Activated T-helper 17 cell treated with anti-CD3 and anti-CD28 coated beads, Interleukin-2, amount 50 U/mL, for 72 hours (primary cell): ENCODE measurements at places on chromosomes 4 and X.

- no peak for ATAC-seq
These were observed 29.4 kb upstream of the NDP start for GRCh38 chrX:44002567-44002966.

GRCh38 chrX:55593296-55593695 is 29.9 kb upstream of the FOXR2 start:
- no peak for ATAC-seq

GRCh38 chrX:153561337-153561736 is 37.6 kb downstream of the CCNQ start:
- no peak for ATAC-seq

DNA sequence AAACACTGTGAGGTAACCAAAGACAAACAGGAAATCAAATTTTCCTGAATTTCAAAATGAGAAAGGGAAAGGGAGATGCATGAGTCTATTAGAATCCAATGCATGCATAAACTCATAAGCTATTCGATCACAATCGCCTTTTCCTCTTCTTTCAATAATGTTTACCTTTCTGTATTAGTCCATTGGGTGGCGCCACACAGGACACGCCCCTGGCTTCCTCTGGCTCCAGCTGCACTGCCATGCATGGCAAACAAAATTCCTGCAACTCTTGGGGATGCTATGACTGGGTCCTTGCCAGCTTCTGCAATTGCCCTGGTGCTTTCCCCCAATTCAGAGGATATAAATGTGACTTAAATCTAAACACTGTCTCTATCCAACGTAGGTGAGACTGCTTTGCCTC is 424.5 kb upstream of the PCDH7 start:
- no peak for ATAC-seq

- no peak for ATAC-seq
These were observed 169.4 kb downstream of the GLUD2 start for GRCh38 chrX:121216641-121217374.

- ATAC-seq, result no peak
These were observed 494.6 kb downstream of the MAGEE1 start for GRCh38 chrX:76922100-76922499.

GRCh38 chr4:113131621-113132020 is 82.2 kb downstream of the ANK2 start:
- ATAC-seq, result no peak

DNA sequence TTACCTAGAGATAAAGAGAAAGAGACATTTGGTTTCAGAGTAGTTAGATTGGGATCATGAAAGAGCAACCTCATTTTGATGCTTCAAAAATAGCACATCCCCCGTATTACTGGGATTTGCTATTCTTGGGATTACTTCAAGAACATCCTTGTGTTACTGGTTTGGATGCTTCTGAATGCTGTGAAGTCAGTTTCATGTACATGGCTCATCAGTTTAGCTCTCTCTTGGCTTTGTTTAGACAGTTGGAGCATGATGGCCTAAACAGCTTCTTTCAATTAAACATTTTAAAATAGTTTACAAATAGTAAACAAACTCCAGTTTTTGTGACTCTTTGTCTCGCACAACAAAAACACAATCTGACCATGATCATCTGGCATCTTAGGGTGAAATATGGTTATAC is 23.9 kb downstream of the HTT start:
- no peak for ATAC-seq

GRCh38 chr4:71187404-71188155 is 151.2 kb upstream of the SLC4A4 start:
- peak; percentile 50 for ATAC-seq

DNA sequence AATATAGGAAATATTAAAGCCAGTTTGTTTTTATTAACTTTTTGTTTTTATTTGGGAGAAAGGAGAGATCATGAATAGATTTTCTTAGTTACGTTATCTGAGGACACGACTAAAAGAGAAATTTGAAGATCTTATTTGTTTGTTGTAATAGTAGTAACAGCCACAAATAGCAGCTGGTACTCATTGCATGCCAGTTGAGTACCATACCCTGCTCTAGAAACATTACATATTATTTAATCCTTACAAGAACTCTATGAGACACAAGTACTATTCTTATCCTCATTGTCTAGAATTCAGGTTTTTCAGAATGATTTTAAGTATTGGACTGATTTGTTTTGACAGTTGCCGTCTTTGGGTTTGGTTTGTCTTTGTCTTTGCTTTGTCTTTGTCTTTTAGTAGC is 31.8 kb downstream of the USP53 start:
- no peak for ATAC-seq

DNA sequence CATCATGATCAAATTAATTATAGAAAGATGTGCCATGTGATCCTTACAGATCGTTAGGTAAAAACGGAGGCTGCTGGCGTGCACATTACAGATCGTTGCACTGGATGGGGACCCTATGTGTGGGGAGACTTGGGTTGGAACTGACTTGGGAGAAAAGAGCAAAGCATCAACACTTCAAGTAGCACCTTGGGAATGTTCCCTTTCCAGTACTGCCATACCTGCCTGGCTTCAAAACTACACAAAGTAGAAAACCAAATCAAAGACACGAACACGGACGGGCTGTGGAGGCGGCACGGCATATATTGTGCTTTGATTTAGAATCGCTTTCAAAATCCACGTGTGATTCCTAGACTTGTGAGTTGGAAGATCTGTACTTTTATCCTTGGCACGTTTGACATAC is 898 bp downstream of the CMC4 start:
- ATAC-seq, result no peak

DNA sequence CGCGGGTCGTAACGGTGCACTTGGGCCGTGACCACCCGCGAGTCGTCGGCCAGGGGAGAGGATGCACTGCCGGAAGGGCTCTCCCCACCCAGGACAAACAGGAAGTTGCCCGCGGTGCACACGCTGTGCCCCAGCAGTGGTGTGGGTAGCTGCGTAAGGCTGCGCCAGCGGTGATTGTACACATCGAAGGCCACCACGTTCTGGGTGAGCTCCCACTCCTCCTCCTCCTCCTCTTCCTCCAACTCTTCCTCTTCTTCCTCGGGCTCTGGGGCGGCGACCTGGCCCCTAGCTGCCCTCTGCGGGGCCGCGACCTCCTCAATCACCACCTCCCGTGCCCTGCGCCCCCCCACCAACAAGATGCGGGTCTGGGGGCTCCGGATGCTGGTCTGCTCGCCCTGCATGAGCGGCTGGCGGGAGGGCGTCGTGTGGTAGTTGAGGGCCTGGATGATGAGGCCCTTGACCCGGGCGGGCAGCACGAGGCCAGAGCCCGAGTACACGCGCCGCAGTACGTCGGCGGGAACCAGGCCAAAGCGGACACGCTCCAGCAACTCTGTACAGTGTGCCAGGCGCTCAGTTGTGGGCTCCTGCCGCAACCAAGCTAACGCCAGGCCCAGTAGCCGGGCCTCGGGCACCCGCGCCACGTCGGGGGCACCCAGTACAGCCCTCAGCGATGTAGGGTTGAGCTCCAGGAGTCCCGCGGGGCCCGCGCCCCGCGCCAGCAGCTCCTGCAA is 1.4 kb downstream of the KLHL34 start:
- ATAC-seq, result no peak

DNA sequence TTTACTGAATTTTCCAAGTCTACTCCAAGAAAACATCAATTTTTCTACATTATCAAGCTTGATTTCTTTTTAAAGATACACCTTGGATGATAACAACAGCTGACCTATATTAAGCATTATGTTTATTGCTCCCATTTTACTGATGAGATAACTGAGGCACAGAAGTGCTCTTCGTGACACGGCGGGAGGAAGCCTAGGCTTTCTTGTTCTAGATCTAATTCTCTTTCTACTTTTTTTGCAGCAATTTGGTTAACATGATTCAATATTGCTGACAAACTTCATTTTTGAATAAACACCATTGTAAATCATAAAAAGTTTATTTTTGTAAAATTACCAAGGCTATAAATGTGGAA is 33.8 kb downstream of the BBS12 start:
- ATAC-seq, result no peak

DNA sequence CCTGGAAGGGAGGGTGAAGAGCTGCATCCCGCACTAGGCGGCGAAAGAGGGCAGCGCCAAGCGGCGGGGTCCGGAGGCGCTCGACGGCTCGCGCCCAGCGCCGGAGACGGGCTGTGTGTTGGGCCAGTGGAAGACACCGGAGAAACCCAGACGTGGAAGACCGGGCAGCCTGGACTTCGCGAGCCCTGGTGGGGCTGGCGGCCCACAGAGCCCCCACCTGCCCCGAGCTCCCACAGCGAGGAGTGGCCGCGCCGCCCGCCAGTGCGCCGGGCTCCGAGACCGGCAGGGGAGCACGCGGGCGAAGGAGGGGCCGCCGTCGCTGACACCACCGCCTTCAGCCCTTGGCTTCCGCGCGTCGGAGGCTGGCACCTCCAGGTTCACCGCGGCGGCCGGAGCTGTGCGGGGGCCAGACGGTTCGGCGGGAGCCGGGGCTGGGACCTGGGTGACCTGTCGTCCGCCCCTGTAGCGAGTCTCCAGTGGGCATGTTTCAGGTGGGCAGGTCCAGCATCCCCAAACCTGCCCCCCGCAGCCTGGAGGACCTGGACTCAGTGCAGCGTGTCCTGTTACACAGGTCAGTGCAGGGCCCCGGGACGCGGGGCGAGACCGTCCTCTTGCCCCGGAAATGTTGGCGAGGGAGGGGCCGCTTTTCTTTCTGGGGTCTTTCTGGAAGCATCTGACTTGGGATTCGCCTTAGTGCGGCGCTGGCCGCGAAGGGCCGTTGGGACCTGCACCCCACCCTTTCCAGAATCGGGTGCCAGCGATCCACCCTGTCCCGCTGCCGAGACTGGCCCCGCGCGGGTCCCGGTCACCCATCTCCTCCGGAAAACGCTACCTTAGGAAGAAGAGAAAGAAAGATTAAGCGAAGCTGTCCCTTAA is 9.6 kb upstream of the INTU start:
- peak; percentile 21 for ATAC-seq

DNA sequence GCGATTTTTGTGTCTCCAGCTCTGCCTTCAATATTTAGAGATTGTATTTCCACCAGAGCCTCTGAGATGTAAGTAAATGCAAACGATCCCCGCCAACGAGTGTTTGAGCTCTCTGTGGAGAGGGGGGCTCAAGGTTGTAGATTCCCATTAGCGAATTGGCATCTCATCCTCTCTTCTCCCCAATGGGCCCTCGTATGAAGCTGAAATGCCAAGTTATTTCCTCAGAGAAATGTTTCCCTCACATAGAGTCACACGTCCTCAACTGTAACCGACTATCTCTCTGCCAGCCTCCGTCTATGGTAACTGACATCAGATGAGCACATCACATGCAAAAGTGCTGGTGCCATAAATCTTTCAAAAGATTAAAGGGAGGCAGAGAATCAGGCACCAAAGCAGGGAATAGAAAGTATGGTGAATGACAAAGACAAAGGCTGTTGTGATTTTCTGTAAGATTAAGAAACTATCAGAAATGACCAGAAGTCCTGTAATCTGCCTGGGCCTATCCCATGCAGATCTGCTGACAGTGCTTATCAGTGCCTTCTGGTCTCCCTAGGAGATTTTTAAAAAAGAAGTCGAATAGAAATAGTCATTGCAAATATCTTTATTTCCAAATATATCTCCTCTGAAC is 157.1 kb downstream of the PDGFRA start:
- ATAC-seq, result no peak

GRCh38 chrX:101482296-101482695 is 3.0 kb upstream of the ARMCX4 start:
- ATAC-seq, result no peak

DNA sequence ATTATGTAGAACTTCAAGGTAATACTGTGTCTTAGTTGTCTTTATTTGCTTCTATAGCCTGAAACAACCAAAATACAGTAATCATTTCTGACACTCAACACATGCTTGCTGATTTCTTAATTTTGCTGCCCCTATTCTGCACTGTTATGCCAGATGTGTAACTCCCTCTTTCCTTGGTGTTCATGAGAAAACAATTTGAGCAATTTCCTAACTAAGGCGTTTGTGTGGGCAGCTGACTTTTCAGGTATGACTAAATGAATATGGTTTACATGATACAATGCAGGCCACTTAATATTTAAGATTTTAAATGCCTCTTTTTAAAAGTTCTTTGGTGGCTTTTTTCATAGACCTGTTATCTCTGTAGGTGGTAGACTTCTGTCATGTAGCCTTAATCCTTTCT is 46.1 kb upstream of the CENPE start:
- ATAC-seq, result no peak

DNA sequence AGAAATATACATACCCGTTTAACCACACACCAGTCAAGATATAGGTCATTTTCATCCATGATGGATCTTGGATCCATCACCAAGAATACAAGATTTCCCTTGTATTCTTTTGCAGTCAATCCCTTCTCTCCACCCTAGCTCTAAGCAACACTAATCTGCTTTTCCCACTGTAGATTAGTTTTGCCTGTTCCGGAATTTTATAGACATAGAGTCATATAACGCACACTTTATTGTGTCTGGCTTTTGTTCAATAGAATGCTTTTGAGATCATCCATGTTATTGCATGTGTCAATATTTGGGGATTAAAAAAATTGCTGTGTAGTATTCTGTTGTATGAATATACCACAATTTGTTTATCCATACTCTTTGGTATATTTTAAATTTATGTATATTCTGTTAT is 235.6 kb upstream of the BCOR start:
- ATAC-seq, result no peak

- ATAC-seq, result no peak
These were observed 11.3 kb downstream of the TMEM255A start for GRCh38 chrX:120299928-120300327.

GRCh38 chr4:165402375-165402774 is 23.6 kb downstream of the CPE start:
- ATAC-seq, result no peak

DNA sequence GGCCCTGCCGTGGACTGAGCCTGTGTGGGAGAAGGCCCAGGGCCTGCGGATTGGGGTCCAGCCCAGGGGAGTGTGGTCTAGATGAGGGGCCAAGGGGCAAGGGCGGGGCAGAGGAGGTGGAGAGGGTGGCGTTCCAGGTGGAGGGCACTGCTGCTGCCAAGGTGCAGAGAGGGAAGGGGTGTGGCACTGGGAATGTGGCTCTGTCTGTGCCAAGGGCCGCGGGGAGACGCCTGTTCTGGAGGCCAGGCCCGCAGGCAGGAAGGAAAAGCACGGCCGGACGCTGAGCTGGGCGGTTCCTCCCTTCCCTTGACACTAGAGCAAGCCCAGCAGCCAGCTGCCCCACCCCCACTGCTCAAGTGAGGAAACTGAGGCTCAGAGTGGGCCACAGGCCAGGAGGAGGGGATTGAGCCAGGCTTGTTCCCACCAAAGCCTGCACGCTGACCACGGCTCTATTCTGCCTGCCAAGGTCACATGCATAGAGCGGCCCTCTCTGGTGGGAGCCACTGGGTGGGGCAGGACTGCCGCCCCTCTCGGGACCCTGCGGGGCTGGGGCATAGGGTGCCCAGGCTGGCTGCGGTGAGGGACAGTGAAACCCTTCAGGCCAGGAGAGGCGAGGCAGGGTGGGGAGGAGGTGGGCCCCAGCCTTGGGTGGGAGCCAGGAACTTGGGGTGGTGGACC is 13.0 kb downstream of the SH3BP2 start:
- ATAC-seq, result no peak

- ATAC-seq, result no peak
These were observed 45.3 kb upstream of the BDH2 start for GRCh38 chr4:103144926-103145325.
